ENCODE measurements at places on chromosomes 12 and 14.

DNA sequence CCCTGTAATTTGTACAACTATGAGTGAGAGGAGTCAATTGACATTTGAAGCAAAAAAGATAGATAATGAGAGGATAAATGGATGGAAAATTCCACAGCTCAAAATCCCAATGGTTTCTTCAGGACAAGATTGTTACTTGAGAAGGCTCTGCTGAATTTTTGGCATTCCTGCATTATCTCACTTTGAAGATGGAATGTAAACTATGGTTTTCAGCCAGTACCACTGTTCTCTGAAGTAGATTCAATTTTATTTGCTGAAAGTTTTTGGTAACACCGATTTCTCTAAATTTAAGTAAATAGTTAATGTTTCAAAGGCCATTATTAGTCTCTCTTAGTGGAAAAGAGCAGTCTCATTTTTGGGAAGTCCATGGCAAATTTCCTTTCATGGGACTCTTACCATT is 121.9 kb upstream of the SLC38A2 start:
- DNase-seq, result no peak

DNA sequence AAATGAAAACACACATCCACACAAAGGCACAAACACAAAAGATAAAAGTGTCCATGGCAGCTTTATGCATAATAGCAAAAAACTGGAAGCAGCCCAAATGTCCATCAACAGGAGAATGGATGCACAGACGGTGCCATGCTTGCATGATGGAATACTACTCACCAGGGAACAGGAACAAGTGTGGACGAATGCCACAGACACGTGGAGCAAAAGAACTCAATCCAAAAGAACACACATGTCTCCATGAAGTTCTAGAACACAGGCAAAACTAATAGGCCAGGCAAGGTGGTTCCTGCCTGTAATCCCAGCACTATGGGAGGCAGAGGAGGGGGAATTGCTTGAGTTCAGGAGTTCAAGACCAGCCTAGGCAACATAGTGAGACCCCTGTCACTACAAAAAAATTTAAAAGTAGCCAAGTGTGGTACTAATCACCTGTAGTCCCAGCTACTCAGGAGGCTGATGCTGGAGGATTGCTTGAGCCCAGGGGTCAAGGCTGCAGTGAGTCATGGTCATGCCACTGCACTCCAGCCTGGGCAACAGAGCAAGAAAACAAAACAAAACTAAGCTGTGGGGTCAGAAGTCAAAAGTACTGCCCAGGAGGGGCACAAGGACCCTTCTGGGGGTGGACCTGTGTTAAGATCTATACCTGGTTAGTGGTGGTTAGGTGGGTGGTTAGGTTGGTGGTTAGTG is 7.3 kb upstream of the TMEM119 start:
- no peak for DNase-seq

DNA sequence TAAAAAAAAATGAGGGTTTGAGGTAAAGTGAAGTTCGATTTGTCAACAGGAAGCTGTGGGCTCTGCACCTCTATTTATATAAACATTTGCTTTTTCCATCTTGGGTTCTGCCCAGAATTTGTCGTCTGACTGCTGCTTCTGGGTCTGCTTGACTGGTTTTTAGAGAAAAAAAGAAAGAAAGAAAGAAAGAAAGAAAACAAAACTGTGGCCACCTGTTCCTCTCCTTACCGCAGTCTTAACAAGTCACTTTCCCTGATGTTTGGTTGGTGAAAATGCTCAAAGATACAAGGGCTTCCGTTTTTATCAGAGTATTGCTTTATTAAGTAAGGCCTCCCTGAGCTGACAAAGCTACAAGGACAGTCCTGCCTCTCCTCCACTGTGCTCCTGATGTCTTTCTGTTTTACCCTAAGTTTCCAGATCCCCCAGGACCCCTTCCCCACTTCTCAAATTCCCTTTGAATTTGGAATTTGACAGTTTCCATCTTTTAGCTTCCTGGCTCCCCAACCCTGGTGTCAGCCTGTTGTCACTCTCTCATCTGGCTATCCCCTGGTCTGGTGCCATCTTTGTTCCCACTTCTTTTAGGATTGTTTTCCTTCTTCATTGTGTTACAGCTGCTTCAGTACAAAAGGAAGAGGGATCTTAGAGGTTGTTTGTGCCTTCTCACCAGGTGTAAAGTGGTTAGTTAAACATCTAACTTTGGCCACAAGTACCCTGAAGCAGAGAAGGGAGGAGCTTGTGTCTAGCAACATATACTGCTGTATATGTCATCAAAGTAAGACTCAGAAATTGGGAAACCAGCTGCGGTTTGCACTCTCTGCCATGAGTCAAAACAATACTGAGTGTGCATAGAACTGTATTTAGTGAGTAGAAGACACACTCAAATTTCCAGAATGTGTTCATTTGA is 18.0 kb downstream of the MFAP5 start:
- DNase-seq, result no peak

DNA sequence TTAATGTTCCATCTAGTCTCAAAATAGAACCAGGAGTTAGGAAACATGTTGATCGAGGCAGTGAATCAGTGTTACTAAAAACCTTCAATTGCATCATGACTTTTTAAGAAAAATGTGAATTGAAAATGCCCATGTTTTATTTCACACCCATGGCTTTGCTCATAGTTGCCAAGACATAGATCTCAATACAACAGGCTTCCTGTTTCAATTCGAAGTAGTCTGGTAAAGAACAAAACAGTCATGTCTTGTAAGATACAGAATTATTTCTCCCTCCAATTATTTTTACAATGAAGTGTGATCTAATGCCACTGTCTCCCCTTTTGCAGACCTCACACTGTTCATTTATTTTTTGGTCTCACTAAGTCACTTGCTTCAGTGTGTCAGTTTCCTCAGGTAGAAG is 44.6 kb upstream of the FAR2 start:
- DNase-seq, result no peak

DNA sequence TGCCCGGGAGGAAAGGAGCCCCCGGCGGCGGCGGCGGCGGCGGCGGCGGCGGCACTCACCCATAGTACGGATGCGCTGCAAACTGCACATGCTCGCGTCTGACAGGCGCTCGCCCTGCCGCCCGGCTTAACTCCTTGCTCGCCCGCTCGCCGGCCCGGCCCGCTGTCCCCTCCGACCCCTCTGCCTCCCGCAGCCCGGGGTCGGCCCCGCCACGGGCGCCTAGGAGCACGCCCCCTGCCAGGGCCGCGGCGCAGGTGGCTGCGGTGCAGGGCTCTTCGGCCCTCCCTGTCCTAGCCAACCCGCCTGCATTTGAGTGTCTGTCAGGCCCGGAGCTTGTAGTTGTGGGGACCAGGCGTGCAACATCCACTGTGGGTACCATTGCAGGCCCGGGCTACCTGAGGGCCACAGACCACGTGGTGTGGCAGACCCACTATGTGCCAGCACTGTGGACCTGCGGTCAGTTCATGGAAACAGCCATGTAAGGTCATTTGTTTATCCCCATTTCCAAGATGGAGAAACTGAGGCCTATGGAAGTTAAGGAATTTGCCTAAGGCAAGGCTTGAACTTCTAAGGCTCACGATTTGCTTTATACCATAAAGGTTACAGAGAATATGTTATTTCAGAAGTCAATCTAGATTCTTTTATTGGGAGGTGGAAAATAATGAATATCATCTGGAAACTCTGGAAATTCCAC is 17.6 kb upstream of the PLEKHH1 start:
- no peak for DNase-seq

- DNase-seq, result no peak
Observed at GRCh38 chr14:102798926-102799325, 21.7 kb downstream of the TRAF3 start.

GRCh38 chr12:8655421-8655820 is 7.2 kb downstream of the MFAP5 start:
- DNase-seq, result no peak

GRCh38 chr12:138171-138897 is 71.8 kb downstream of the IQSEC3 start:
- no peak for DNase-seq

GRCh38 chr14:91998667-91999570 is 40.9 kb downstream of the TRIP11 start:
- DNase-seq, result no peak

DNA sequence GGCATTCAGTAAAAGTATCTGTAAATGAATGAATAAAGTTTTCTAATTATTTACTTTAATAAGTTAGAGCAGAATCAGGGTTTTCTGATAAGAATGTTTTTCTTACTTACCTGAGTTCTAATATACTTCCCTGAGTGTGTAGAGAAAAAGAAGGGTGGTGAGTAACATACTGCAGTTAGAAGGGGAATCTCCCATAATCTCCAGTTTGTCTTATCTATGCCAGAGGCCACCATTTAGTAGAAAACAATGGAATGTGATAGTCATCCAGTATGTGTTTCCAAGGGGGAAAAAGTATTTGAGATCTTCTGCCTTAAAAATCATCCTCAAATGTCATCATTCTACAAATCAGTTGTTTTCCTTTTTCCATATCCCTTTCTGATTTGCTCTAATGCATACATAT is 56.5 kb upstream of the PAWR start:
- DNase-seq, result no peak

- no peak for DNase-seq
Observed at GRCh38 chr12:57772429-57773322, at the start of gene EEF1AKMT3. TSS of gene EEF1AKMT3 (plus strand) at chr12:57772614. CDS start at chr12:57772725, 111 bp downstream.

GRCh38 chr12:57607958-57608663 is 3.1 kb upstream of the ARHGEF25 start:
- DNase-seq, result no peak

DNA sequence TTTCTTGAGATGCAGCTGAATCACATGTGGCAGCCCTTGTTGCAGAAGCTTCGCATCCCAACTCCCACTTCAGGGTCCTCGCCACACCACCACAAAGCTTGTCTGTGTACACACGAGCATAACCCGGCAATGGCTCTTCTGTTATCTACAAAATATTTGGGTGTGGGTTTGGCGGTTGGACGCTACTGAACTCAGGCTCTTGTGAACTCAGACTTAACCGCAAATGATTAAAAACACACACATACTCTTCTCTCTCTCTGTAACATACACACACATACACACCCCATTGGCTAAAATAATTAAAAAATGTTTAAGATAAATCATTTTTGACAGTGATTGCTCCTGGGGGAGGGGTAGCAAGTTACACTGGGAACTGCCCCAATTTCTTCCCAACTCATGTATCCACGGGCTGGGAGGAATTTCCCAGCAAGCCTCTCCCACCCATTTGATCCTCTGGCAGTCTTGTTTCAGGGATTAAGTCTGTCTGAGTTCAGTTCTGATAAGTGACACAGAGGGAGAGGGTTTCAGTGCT is 63.7 kb upstream of the MANSC4 start:
- no peak for DNase-seq

DNA sequence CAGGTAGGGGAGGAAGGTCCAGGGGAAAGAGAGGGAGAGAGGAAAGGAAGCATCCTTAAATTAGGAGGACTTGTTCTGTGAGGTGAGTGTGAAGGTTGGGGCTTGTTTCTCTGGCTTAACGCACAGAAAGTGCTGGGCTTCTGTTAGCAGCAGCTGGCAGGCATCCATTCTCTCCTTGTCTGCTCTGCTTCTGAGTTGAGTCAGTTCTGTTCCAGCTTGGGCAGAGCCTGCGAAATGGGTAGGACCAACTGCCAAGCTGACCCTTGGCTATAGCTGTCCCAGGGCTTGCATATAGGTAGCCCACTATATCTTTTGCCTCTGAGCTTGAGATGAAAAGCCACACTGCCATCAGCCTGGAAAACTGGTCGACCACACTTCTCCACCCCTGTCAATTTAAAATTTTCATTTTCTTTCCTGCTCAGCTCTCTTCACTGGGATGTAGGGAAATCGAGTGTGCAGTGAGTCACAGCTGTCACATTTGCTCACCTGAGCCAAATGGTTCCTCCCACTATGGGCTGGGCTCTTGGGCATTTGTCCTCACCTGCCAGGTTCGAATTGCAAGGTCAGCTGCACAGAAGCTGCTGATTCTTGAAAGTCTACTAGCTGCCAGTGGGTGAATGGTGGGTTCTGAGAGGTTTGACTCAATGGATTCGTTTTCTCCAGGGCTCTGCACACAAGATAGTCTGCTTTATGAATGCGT is 256.4 kb upstream of the PWP1 start:
- DNase-seq, result no peak

- no peak for DNase-seq
Observed at GRCh38 chr12:12999271-12999958, 650 bp downstream of the HEBP1 start.
